ENCODE measurements at places on chromosomes 2 and 18. TPM values are rescaled to one million over a fixed set of nuclear protein-coding genes. Genes with fewer than 3 reads are reported as not detected.

Gene DSG1
- not detected for total RNA-seq

Gene CD8A
- not detected for total RNA-seq

Gene CHRNG
- not detected for total RNA-seq

Gene C2orf80
- total RNA-seq = not detected

Gene GAL3ST2
- total RNA-seq = not detected

Gene CCDC88A
- total RNA-seq = 41.5 TPM

Gene CERS6
- 13.4 TPM for total RNA-seq
